ENCODE measurements at places on chromosomes 11 and 22.

DNA sequence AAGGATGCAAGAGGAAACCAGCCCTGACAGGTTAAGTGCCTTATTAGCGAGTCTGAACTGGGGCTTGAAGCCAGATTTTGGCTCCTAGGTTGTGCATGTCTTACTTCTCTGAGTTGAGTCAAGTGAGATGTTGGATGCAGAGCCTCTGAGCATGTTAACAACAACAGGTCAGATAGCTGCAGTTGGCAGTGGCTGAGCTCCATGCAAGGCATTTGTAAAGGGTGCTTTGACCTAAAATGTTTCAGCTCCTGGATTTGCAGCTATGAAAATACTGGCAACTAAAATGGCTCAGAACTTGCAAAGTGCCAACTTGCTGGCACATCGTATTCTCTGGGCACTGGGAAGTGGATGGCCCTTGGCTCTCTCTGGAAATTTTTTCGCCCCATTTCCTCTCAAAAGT, 16.4 kb upstream of the CSRP3 start:
- no peak for DNase-seq

DNA sequence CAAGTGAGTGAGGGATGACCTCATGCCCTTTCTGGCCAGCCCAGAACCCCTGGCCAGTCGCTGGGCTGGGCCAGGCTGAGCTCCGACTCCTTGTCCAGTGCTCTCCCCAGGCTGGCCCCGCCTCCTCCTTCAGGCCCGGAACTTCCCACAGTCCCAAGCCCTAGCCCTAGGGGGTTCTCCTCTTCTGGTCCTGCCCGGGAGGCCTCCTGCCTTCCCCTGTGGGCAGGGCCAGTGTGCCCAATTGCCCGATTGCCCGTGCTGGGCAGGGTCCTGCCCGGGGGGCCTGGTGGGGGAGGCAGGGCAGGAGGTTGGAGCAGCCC, 4.2 kb downstream of the TCIRG1 start:
- no peak for DNase-seq

DNA sequence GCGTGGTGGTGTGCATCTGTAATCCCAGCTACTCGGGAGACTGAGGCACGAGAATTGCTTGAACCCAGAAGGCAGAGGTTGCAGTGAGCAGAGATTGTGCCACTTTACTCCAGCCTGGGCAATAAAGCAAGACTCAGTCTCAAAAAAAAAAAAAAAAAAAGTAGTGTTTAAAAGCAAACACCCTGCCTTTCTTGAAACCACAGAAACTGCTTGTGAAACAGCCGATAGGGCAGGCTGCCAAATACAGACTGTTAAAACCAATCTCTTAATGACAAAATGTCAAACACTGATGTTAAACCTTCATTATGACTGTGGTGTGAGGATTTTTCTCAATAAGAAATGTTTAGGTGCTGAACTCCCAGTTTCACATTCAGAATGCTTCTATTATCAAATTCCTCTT, 27.3 kb downstream of the MARK2 start:
- DNase-seq: no peak

DNA sequence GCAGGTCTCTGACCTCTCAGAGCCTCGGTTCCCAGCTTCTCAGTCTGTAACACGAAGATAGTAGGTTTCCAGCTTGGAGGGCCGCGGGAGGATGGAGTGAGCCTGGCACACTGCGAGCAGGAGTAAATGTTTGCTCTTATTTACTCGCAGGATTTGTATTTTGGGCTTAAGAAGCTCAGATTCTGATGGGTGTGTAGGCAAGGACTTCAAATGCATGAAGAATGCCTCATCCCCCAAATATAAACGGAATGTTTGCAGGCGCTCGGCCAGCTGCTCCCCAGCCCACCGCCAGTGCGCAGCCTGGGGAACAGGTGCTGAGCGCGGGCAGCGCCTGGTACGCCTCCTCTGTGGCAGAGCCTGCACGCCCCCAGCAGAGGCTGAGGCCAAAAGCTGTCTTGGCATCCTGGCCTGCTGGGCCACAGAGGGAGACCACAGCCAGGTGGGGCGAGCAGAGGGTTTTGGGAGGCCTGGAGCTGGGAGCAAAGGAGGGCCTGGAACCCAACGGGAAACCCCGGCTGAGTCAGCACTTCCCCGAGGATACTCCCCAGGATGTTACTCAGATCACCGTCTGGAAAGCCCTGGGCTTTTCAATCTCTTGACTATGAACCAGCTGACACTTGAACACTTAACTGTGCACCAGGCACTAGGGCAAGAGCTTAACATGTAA, 9.4 kb downstream of the EHD1 start:
- peak; percentile 66 for DNase-seq

- DNase-seq: no peak
Measured at GRCh38 chr11:23502826-23503225, 642.6 kb upstream of the CCDC179 start.

GRCh38 chr11:133064152-133064877, 468.0 kb downstream of the OPCML start:
- DNase-seq: peak; percentile 91

- DNase-seq: no peak
Measured at GRCh38 chr22:25404556-25404927, 159.9 kb upstream of the GRK3 start.

Measured in right forelimb (tissue), 1 donor.